ENCODE measurements at places on chromosomes 1 and 21. TPM values are rescaled to one million over a fixed set of nuclear protein-coding genes. Genes with fewer than 3 reads are reported as not detected.
A peak's percentile ranks its signal among the peaks of the same experiment; 100 is the strongest.

PCNT gene
- 43.6 TPM for total RNA-seq

RCC1 gene
- 124 TPM for total RNA-seq

KRTAP7-1 gene
- total RNA-seq, result not detected

OPRD1 gene
- total RNA-seq, result not detected

EXOC8 gene
- total RNA-seq, result 12.7 TPM

TRIM58 gene
- total RNA-seq, result not detected

DNA sequence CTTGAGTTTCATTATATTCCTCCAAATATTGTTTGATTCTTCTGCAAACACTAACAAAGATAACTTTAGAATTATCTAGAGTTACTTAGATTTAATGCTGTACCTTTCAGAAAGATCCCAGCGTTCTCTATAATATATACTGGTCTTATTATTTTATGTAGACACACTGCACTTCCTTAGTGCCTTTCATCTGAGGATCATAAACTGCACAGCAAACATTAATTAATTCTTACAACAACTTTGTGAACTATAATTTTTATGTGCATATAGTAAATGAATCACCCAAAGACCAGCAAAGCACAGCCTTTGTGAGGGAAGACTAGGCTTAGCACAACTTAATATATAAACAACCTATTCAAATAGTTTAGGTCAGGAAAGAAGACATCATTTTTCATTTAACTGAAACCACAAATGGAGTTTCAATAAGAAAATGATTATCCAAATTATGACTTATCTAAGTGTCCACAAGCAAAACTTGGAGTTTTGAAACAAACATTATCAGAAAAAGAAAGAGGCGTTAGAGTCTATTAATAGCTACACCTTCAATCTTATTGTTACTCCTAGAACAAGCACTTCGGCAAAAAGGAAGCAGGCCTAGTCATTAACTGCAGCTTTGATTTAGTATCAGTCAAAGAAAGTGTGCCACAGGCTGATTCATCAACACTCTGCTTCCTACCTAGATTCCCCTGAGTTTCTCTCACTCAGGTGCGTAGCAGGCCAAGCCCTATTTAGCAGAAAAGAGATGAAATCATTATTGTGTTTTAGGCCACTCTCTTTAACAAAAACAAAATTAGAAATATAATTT is 22.5 kb upstream of the RC3H1 start:
- H3K27ac ChIP-seq, result no peak overlapping the region
- no peak for DNase-seq
- no peak overlapping the region for H3K4me3 ChIP-seq
- H3K36me3 ChIP-seq, result no peaks in the 10 kb centered on the region
- no peaks in the 10 kb centered on the region for H3K4me1 ChIP-seq

- no peaks in the 10 kb centered on the region for H3K4me1 ChIP-seq
- H3K27ac ChIP-seq, result no peak overlapping the region
- H3K27me3 ChIP-seq, result no peaks in the 10 kb centered on the region
- H3K4me3 ChIP-seq, result no peak overlapping the region
Observed at GRCh38 chr1:185520188-185520920, 203.3 kb upstream of the IVNS1ABP start.

DNA sequence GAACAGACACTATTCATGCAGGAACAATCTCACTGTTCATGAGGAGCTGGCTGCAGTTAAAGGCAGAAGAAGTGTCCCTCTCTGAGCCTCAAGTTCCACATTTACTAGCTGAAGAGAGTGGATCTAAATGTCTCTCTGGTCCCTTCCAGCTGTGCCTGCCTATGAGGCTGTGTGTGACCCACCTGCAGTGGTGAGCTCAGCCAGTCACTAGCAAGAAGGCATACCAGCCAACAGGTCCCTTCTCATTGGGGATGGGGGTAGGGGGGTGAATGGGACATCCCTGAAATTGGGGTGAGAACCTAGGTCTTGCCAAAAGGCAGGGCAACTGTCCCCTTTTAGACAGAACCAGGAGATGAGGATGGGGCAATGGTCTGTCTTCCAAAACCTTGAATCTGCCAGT is 13.6 kb downstream of the RD3 start:
- H3K36me3 ChIP-seq, result no peaks in the 10 kb centered on the region
- H3K27me3 ChIP-seq, result no peaks in the 10 kb centered on the region
- no peak overlapping the region for H3K4me3 ChIP-seq
- H3K4me1 ChIP-seq, result no peaks in the 10 kb centered on the region
- DNase-seq, result no peak
- no peak overlapping the region for H3K27ac ChIP-seq

DNA sequence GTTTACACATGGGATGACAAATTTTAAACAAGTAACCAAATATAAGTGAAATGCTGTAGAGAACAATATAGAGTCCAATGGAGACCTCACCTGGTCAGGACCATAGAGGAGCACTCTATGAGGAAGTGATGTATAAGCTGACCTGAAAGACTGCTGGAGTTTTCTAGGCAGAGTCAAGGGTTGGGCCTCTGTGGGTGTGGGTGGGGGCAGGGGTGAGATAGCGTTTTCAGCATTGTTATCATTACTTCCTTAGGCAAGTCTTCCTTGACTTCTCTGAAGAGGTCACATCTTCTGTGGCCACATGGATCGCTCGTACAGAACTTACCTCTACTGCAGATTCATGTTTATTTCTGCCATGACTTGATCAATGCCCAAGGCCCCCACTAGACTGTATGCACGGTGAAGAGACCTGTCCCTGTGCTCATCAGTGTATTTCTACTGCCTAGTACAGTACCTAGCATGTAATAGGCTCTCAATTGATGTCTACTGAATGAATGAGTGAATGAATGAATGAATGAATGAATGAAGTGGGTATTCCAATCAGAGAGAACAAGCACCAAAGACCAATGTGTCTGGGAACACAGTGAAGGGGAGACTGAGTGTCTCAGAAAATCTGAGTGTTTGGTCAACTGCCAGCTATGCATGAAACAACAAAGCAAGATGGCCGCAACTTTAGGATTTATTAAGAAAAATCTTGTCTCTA is 116.5 kb downstream of the RNF220 start:
- DNase-seq, result no peak
- H3K27me3 ChIP-seq, result peaks cover 6% of the 10 kb centered on the region
- H3K27ac ChIP-seq, result no peak overlapping the region
- H3K36me3 ChIP-seq, result no peaks in the 10 kb centered on the region
- H3K4me3 ChIP-seq, result no peak overlapping the region

- H3K4me3 ChIP-seq, result no peak overlapping the region
- peaks cover 17% of the 10 kb centered on the region for H3K4me1 ChIP-seq
- no peak for DNase-seq
- H3K27me3 ChIP-seq, result peaks cover under 1% of the 10 kb centered on the region
Observed at GRCh38 chr1:10802944-10803715, 6.7 kb upstream of the CASZ1 start.

- H3K27ac ChIP-seq, result no peak overlapping the region
- no peaks in the 10 kb centered on the region for H3K27me3 ChIP-seq
- H3K36me3 ChIP-seq, result peaks cover 2% of the 10 kb centered on the region
- peak; percentile 12 for DNase-seq
Observed at GRCh38 chr1:206734499-206735142, 36.0 kb upstream of the IL19 start.

- H3K27me3 ChIP-seq, result no peaks in the 10 kb centered on the region
- H3K4me1 ChIP-seq, result peaks cover 4% of the 10 kb centered on the region
- no peaks in the 10 kb centered on the region for H3K36me3 ChIP-seq
Observed at GRCh38 chr1:42993502-42994136, 35.0 kb upstream of the SLC2A1 start.

DNA sequence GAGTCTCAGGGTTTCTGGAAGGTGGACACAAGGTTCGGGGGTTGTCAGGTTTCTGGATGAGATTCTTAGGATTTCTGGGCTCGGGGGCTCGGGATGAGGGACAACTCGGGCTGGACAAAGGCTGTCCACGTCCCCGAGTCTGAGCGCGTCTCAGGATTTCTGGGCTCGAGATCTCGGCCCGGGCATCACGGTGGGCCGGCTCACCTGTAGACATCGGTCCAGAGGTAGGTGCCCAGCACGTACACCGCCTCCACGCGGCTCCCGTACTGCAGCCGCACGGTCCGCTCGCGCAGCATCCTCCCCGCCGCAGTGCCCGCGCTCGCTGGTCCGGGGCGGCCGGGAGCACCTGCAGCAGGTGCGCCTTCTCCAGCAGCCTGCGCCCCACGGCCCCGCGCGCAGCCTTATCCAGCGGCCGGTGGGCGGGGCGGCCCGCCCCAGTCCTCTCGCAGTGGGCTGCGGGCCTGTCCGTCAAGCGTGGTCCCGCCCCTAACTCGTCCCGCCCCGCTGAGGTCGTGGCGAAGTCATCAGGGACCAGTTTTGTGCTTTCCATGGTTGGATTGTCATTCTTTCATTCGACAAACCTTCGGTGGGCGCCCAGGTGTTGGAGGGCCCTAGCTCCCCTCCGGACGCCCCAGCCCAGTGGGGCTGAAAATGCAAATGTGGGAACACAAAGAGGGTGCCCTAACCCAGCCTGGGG is at the start of gene PADI2:
Gene PADI2, minus strand, starts transcription at position 376 of the 697 bp plus-strand sequence. Its CDS starts 80 bp downstream, at position 296.
- no peak within 1 kb of the TSS for H3K27ac ChIP-seq
- H3K36me3 ChIP-seq, result no peaks in the 10 kb centered on the region
- H3K4me3 ChIP-seq, result peak within 1 kb of the TSS; percentile 45
- H3K4me1 ChIP-seq, result no peaks in the 10 kb centered on the region
- peak; percentile 34 for DNase-seq

- H3K36me3 ChIP-seq, result peaks cover 27% of the 10 kb centered on the region
- H3K27me3 ChIP-seq, result no peaks in the 10 kb centered on the region
- DNase-seq, result peak; percentile 84
- H3K4me3 ChIP-seq, result peak overlapping the region; percentile 97
- peak overlapping the region; percentile 65 for H3K27ac ChIP-seq
Observed at GRCh38 chr1:43172527-43172972, 420 bp downstream of the CFAP57 start.

DNA sequence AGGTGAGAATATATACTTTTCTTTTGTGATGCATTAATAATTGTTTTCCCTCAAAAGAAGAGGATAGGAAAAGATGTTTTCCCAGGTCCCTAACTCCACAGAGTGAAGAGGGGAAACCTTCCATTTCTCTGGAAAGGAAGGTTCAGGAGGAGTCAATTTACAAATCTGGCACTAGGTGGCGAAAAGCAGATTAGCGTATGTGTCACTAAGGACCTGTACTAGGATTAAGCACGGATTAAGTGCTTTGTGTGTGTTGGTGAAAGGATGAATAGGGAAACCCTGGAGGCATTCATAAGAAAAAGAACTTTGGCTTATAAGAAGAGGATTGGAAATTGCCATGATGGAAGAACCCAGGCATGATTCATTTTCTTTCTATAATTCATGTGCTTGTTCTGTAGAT is 410.1 kb upstream of the PLXNA2 start:
- H3K4me3 ChIP-seq, result no peak overlapping the region
- DNase-seq, result peak; percentile 22
- no peaks in the 10 kb centered on the region for H3K36me3 ChIP-seq
- H3K27ac ChIP-seq, result no peak overlapping the region

DNA sequence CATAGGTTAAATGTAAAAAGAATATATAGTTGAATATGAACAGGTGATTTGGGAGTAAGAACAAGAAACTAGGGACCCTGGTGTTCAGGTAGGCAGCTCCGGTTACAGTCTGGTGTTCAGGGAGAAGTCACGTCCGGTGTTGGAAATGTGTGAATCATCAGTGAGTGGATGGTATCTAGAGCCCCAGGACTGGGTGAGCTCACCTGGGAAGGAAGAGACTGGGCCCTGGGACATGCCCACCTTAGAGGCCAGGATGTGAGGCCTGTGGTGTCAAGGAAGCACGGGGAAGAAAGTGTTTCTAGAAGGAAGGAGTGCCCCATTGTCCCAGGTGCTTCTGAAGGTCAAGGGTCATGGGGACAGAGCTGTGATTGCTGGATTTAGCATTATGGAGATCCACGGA is 1.5 kb upstream of the GJB3 start:
- H3K4me1 ChIP-seq, result peaks cover 59% of the 10 kb centered on the region
- H3K4me3 ChIP-seq, result no peak overlapping the region
- H3K27ac ChIP-seq, result peak overlapping the region; percentile 98
- H3K36me3 ChIP-seq, result peaks cover 2% of the 10 kb centered on the region

DNA sequence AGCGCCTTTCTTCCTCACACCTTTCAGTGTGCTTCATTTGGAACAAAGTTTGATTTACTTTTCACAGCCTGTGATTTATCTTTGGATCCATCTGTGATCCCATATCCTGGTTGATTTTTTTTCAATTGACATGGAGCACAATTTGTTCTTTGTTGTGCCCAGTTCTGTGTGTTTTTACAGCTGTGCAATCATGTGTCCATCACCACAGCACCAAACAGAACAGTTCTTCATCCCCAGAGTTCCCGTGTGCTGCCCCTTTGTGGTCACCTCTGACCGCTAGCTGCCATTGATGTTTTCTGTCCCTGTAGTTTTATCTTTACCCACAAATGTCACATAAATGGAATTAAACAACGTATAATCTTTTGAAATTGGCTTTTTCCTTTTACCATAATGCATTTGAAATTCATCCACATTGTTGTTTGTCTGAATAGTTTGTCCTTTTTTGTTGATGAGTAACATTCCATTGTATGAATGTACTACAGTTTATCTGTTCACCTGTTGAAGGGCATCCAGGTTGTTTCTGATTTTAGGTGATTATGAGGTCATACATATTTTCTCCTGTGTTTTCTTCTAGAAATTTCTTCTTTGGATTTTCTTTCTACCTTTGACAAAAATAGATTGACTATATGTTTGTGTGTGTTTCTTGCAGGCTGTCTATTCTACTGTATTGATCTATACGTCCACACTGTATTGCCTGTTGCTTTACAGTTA is 17.4 kb downstream of the MIGA1 start:
- no peak for DNase-seq
- no peaks in the 10 kb centered on the region for H3K27me3 ChIP-seq
- no peak overlapping the region for H3K27ac ChIP-seq
- no peaks in the 10 kb centered on the region for H3K36me3 ChIP-seq
- no peaks in the 10 kb centered on the region for H3K4me1 ChIP-seq

GRCh38 chr21:14483296-14483695 is 62.8 kb downstream of the SAMSN1 start:
- H3K36me3 ChIP-seq, result no peaks in the 10 kb centered on the region
- H3K4me3 ChIP-seq, result no peak overlapping the region
- H3K27me3 ChIP-seq, result no peaks in the 10 kb centered on the region
- H3K4me1 ChIP-seq, result no peaks in the 10 kb centered on the region
- H3K27ac ChIP-seq, result no peak overlapping the region
- DNase-seq, result no peak

- no peak for DNase-seq
- H3K27me3 ChIP-seq, result no peaks in the 10 kb centered on the region
- H3K4me3 ChIP-seq, result no peak overlapping the region
- no peak overlapping the region for H3K27ac ChIP-seq
- peaks cover 6% of the 10 kb centered on the region for H3K4me1 ChIP-seq
Observed at GRCh38 chr1:10704368-10704882, 92.0 kb downstream of the CASZ1 start.

GRCh38 chr21:29121759-29122158 is 8.7 kb upstream of the MAP3K7CL start:
- H3K27ac ChIP-seq, result no peak overlapping the region
- no peaks in the 10 kb centered on the region for H3K27me3 ChIP-seq

DNA sequence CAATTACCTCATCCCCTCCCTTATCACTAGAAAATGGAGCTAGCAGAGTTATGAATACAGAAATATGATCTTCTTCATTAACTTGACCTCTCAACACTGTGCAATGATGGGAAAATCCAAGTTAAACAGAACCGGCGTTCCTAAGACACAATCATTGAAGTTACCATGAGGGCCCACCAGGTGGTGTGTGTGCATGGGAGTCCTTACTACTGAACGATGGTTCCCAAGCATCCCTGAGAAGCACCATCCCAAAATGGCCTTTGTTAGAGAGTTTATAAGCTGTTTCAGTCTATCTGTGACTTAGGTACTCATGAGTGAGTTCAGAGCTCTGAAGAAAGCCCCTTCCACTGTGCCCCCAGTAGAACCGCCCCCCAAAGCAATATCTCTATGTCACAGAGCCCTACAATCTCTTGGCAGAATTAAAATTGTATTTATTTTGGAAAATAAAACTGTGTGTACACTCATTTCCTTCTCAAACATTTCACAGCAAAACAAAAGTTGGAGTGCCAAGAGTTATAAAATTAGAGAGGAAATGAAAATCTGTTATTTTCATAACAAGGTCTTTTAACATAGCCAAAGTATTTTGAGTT is 56.8 kb downstream of the PLD5 start:
- peak; percentile 22 for DNase-seq
- no peaks in the 10 kb centered on the region for H3K27me3 ChIP-seq
- H3K27ac ChIP-seq, result no peak overlapping the region
- no peak overlapping the region for H3K4me3 ChIP-seq
- H3K4me1 ChIP-seq, result no peaks in the 10 kb centered on the region

Data from HCT116 (cell line).